ENCODE measurements at places on chromosomes 4 and X.

DNA sequence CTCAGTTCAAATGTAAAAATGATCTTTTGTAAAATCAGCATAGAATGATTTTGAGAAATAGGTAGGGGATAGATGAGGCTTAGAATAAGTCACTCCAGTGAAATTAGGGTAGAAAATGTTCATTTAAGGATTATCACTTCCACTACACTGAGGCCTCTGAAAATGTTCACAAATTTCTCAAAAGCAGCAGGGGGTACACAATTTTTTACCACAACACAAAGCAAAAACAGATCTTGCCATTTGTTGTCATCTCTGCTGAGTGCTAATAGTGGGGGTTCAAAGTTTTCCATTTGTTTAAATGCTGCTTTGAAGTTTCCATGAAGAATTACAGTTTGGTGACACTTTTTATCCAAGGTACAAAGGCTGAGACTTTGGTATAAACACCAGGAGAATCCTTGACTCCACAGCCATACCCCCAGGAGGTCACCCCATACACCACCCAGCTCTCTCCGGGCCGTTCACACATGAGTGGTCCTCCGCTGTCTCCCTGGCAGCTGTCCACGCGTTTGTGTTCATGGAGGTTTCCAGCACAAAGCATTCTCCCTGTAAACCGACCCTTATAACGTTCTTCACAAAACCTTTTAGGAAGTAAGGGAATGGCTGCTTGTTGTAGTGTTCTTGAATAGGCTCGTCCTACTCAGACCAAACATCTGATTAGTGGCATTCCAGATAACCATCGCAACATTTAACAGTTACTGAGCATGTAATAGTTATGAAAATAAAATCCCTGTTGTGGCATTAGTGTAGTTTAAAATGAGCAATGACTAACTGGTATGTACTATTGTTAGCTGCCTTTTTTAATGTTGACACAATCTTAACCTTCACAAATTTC is 71.0 kb downstream of the PRSS12 start:
- DNase-seq, result no peak

- no peak for DNase-seq
Measured at GRCh38 chrX:136589966-136590365, 58.0 kb downstream of the VGLL1 start.

DNA sequence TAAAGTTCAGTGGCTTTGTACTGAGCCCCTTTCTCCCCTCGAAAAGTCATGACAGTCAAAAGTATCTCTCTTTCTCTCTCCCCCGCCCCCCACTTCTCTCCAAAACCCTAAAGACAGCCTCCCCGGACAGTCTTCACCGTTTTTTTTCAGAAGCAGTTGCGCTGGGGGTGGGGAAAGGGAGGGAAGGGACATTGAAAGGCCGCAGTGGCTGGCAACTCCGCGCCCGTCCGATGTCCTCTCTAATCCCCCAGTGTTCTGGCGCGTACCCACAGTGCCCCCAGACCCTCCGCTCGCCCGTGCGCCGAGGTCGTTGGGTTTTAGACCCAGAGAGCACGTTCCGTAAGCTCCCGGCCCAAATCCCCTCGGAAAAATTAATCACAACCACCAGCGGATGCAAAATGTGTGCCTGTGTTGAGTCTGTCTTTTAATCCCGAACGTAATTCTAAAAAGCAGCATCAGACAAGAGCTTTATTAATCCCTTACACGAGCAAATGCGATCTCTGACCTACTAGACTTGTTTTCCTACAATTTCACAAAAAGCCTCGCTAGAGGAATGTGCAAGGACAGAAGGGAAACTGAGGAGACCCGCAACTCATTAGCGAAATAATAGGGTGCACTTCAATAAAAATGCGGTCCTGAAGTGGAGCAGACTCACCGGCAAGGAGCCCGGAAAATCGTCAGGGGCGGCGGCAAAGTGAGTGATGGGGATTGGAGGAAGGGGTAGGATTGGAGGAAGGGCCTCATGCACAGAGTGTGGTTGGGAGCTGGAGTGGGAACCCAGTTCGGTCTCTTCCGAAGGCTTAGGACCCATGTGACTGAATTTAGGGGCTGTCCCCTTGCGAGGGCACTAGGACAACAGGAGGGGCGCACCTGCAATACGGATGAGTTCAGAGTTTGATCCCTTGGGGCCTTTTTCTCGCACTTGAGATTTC is 12.2 kb upstream of the PRDM8 start:
- no peak for DNase-seq

DNA sequence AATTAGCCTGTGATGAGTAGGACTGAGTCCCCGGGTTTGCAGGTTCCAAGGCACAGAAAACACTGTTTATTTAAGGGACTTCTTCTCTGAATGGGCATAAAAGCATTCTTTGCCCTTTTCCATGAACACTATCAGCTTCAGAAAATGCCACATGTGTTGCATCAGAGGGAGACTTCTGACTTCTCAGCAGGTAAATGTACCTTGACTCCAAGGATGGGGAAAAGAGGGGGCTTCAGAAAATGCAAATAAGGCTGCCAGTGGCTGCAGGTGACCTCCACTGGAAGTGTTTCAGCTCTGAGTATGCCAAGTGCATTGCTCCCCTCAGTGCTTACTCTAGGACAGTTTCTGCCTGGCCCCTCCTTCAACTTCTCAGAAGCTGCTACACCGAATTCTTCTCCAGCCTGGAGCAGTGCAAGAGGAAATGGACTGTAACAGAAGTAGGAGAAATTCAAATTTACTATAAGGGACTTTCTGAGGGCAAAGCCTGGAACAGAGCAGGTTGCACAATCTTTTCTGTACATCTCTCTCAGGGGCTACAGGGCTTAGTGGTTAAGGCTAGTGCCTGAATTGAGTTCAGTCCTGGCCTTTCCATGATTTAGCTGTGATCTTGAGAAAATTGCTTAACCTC is 233.2 kb downstream of the PTTG2 start:
- DNase-seq, result no peak

All from hypothalamus (tissue), 51 donors.